ENCODE measurements at places on chromosomes 1 and 21.

GRCh38 chr1:213287987-213288386 is 236.9 kb downstream of the RPS6KC1 start:
- DNase-seq: no peak

- DNase-seq: no peak
Observed at GRCh38 chr1:8702850-8703810, 114.3 kb downstream of the RERE start.

DNA sequence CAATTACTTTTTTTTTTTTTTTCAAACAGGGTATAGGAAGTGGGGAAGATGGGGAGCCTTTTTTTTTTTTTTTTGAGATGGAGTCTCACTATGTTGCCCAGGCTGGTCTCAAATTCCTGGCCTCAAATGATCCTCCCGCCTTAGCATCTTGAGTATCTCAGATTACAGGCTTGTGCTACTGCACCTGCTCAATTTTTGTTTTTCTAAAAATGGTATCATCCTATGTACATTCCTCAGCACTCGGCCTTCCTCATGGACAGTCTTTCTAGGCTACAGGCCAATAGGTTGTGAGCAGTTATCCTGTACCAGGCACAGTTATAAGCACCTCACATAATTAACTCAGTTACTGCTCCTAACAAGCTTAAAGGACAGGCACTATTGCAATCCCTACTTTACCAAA is 132.1 kb upstream of the EDN2 start:
- DNase-seq: no peak

- no peak for DNase-seq
Observed at GRCh38 chr1:9438431-9439073, 100.7 kb upstream of the SLC25A33 start.

DNA sequence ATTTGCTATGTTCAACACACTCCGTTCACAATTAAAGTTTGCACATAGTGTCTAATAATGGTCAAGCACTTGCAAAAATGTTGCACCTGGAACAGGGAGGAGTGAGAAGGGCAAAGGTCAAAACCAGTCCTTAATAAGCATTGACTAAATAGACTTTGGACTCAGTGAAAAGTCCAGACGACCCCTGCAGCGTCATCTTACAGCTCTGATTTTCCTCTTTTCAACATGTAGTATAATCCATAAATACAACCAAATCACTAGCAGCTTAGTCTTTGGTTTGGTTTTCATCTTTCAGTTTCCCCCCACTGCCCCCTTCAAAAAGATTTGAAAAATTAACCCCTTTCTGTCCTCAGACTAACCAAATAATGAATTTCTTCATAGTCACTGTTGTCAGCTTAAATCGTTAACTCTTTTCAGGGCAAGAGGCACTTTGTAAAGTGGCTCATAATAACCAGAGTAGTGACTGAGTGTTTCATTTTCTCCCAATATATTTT is 290.3 kb downstream of the PTPRC start:
- no peak for DNase-seq

DNA sequence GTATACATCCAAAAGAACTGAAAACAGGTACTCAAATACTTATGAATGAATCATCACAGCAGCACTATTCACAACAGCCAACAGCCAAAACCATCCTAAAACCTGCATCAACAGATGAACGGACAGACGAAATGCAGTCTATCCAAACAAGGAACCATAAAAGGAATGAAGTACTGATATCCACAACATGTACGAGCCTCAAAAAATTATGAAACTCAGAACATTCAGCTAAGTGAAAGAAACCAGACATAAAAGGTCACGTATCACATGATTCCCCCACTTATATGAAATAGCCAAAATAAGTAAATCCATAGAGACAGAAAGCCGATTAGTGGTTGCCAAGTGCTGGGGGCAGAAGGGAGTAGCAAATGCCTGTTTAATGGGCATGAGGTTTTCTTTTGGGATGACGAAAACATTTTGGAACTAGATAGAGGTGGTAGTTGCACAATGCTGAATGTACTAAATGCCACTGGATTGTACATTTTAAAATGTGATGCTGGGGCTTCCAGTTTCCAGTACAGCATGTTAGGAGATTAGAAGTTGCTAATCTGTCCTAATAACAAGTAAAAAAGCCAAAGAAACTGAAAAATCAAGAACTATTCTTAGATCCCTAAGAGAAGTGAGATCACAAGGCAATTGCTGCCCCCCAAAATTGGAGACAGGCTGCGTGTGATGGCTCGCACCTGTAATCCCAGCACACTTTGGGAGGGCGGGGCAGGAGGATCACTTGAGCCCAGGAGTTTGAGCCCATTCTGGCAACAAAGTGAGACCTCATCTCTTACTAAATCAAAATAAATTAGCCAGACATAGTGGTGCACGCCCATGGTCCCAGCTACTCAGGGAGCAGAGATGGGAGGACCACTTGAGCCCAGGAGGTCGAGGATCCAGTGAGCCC is 25.3 kb downstream of the CLSTN1 start:
- peak; percentile 63 for DNase-seq

- no peak for DNase-seq
Observed at GRCh38 chr1:112457241-112457640, 51.5 kb upstream of the WNT2B start.

- no peak for DNase-seq
Observed at GRCh38 chr1:23915466-23915865, 2.3 kb upstream of the CNR2 start.

DNA sequence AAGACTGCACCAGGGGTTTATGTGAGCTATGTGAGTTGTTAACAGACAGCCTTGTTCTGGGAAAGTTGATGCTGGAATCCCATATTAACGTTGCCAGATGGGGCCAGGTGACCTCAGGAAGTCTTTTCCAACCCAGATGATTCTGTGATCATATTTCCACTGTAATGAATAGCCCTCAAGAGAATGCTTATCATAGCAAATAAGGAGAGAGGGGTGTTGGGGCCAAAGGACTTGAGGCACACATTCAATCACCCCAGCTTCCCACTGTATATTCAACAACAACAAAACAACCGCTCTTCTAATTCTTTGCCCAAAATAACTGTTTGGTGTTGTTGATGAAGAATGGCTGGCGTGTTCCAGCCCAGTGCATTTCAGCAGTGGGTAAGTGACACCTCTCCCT is 14.1 kb downstream of the ZNF697 start:
- DNase-seq: no peak

- no peak for DNase-seq
Observed at GRCh38 chr1:170145061-170145460, 698 bp upstream of the NTMT2 start.

DNA sequence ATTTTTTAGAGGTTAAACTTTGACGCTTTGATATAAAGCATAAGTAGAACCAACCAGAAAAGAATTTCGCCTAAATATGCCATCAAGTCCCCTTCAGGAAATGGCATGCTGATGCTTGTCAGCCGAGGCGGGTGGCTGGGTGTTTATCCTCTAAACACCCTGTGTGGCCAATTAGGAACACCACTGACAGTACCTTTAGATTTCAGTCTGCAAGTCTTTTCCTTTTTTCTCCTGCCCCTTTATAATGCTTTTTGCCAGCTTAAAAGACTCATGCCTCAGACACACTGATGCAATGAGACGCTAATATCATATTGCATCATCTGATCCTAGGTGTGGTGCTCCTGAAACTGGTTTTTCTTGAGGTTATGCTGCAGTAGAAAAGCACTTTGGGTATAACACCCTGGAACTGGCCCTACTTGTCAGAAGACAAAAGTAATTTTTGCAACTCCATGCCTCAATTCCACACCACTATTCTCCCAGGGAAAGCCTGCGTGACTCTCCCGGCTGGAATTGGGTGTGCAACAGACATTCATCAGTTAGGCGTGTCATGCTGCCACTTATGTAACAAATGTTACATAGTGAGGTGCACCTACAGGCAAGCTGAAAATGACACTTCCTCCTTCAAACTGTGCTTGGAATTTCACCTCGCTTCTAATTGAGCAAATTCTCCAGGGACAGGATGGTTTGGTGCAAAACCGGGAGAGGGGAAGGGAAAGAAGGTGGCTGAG is 2.0 kb upstream of the RCC2 start:
- no peak for DNase-seq

DNA sequence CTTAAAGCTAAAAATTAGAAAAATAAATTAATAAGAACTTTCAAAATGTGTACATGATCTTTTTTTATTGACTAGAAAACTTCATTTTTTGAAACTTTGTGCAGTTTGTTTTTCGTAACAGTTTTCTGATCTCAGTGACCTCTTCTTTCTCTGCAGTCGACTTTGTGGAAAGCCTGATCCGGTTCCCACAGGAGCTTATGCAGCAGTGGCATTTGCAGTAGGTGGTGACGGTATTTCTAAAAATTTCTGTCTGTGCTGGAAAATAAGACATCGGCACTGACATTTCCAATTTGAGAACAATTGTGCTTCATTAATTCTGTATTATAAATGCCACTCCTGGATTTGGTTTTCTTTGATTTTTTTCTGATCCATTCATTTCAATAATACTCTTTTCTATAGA is 68.8 kb downstream of the CLDN17 start:
- no peak for DNase-seq

DNA sequence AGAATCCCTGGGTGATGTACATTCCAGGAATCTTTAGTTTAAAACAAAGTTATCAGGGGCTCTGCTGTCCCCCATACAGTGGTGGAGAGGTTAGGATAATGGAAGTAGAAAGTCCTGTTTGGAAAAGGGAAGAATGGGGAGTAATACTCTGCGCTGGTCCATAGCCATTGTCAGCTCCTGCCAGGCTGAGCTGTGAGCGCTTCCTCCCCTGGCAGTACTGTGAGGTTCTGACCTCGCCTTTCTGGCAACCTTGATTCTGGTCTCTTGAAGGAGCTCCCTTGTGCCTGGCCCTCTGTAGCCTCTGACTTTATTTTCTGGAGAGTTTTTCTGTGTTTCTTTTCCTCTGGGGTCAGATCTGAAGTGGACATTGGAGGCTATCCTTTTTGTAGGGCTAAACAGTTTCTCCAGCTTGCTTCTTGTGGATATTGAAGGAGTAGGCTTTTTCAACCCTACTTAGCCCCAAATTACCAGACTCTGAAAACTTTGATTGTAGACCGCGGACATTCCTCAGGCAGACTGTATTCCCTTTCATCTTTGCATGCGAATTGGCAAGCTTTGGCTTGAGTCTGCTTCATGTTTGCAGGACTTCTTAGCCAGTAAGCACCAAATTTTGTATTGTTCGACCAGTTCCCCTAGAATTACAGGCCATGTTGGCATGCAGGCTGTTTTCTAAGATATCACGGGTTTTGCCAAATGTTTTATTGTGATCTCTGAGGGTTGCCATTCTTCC is 13.8 kb downstream of the UBE4B start:
- DNase-seq: no peak

- no peak for DNase-seq
Observed at GRCh38 chr1:70675737-70676156, 264.7 kb downstream of the CTH start.

- no peak for DNase-seq
Observed at GRCh38 chr1:99229122-99229521, 35.2 kb upstream of the PLPPR4 start.

- DNase-seq: no peak
Observed at GRCh38 chr1:54883349-54884102, 3.5 kb downstream of the DHCR24 start.

GRCh38 chr1:2968471-2968881 is 52.8 kb upstream of the ACTRT2 start:
- DNase-seq: no peak

DNA sequence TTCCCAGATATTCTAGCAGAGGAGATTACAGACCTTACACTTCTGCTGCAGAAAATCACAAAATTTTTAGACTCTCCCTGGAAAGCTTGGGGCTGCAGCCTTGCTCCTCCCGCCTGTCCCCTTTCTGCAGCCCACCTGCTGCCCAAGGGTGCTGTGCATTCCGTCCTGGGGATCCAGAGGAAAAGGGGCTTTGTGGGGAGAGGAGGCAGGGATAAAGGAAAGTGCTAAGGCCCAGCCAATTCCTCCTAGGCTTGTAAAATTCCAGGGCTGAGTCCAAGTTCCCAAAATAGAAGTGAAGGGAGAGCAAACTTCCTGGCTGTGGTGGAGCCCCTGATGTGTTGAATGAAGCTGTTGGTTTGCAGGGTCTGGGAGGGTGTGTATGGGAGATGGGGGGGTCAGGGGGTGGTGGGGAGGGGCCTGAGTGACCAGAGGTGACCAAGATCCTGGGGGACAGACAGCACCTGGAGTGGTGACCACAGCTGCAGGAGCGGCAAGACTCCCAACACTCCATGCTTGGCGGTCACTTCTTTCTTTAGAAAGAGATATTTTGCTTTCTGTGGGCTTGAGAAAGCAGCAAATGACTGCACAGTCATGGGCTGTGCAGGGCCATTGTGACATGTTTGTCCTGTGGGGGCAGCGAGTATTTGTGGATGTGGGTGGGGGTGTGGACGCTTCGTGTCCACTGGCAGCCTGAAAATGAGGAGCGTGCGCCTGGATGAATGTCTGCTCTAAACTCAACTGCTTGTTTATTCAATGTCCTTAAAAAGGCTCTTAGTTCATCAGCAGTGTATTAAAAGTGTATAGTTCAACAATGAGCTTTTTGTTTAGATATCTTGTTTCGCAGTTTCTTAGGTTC is 68.4 kb downstream of the TLR5 start:
- no peak for DNase-seq

DNA sequence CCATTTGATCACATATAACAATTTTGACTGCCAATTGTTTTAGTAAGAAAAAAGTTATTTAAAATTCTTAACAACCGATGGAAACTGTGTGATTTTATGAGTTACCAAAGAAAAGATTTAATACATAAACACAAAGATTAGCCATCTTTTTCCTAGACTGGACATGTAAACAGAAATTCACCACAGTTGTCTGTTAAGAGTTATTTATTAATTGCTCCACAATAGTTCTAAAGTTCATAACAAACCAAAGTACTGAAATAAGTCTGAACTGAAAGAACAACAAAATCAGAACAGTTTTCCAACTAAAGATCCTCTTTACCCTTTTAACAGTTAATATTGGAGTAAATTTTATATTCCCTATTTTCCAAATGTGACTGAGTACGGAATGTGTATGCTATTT is 8.6 kb downstream of the ZNF281 start:
- DNase-seq: no peak

GRCh38 chr1:8989821-8990220 is 36.4 kb downstream of the SLC2A7 start:
- no peak for DNase-seq

GRCh38 chr1:214377485-214377884 is 96.5 kb downstream of the SMYD2 start:
- DNase-seq: no peak

GRCh38 chr1:26225033-26225831 is 8.8 kb upstream of the CEP85 start:
- DNase-seq: no peak

- no peak for DNase-seq
Observed at GRCh38 chr1:6040861-6041415, 4.8 kb upstream of the KCNAB2 start.

GRCh38 chr1:198364471-198364870 is 176.0 kb downstream of the ATP6V1G3 start:
- no peak for DNase-seq
